ENCODE measurements at places on chromosomes 2 and 18.

- DNase-seq: no peak
Measured at GRCh38 chr2:239657992-239658391, 257.2 kb upstream of the HDAC4 start.

DNA sequence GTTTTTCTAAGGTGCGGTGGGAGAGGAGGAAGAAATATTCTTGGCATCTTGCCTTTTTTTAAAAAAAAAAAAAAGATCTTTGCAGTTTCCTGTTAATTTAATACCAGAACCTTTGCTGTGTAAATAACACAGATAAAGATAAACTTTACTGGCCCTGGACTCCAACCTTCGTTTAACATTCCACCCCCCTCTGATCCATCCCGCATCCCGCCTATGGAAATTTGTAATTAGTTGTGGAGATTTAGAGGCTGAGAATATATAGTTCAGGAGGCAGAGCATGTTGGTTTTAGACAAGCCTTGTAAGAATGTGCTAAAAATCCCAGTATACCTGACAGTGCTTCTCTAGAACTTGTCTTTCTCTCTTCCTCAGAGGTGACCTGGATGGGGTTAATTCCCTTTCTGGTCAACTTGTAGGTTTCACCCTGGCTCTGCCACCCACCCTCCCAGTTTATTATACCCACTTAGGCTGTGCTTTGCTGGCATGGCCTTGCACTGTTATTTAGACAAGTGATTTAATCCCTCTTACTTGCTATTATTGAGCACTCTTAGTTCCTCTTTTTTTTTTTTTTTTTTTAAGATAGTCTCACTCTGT, 2.9 kb upstream of the C2orf72 start:
- DNase-seq: no peak

- no peak for DNase-seq
Measured at GRCh38 chr2:69086466-69086865, 73.5 kb downstream of the ANTXR1 start.

GRCh38 chr2:97740590-97741182, 27.3 kb downstream of the ZAP70 start:
- no peak for DNase-seq

DNA sequence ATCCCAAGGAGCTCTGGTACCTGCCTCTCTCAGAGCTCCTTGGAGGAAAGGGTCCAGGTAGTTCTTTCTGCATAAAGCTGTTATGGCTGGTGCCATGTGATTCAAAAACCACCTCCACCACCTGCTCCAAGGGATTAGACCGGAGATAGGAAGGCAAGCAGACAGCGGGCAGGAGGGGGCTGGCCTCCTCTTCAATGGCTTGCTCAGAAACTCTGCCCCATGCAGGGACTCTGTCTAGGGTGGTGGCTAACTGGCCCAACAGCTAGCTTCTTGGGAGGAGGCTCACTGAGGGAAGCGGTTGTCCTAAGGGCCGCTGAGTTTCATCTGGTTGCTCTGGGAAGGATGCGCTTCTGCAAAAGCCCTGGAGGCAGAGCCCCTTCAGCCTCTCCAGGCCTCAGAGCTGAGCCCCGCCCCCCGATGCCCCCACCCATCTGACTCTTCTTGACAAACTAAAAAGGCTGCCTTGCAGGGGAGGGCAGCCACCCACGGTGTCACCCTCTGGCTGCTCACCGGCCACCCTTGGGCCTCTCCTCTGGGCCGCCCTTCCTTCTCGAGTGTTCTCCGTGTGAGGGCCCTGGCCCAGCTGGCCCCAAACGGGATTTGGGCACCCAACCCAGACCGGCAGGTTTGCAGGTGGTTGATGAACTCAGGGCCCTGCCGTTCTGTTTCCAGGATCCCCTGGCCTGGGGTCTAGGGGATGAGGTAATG, 90.2 kb downstream of the MCFD2 start:
- no peak for DNase-seq

DNA sequence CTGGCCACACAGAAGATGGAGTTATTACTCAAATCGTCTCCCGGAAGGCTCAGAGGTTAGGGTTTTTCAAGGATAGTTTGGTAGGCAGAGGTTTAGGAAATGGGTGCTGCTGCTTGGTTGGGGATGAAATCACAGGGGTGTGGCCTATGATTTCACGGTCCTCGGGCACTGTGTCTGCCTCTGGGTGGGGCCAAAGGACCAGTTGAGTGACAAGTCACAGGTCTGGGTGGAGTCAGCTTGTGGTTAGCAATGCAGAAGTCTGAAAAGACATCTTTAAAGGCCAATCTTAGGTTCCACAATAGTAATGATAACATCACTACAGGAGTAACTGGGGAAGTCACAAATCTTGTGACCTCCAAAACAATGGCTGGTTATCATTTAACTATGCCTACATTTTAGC, 387.8 kb downstream of the ZNF521 start:
- no peak for DNase-seq

- DNase-seq: no peak
Measured at GRCh38 chr18:21496277-21496835, 104.1 kb downstream of the ESCO1 start.

- no peak for DNase-seq
Measured at GRCh38 chr2:208279236-208279635, 13.2 kb downstream of the PIKFYVE start.

- no peak for DNase-seq
Measured at GRCh38 chr18:12248926-12249720, 5.0 kb upstream of the CIDEA start.

- no peak for DNase-seq
Measured at GRCh38 chr2:205996161-205996560, 89.8 kb downstream of the INO80D start.

DNA sequence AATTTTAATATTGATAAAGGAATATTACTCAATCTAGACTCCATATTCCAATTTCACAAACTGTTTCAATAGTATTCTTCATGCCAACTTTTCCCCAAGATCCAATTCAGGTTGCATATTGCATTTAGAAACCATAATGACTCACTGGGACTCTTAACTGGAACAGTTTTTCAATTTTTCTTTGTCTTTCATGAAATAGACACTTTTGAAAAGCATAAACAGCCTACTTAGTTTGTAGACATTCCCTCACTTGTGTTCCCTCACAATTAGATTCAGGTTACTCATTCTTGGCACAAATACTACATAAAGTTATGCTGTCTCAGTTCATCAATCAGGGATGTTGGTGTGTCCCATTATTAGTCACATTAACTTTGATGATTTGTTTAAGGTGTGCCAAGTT, 1768.4 kb upstream of the PIK3C3 start:
- DNase-seq: no peak

All from esophagus squamous epithelium (tissue), 5 donors.